ENCODE measurements at places on chromosomes 5 and 9. TPM values are rescaled to one million over a fixed set of nuclear protein-coding genes. Genes with fewer than 3 reads are reported as not detected.

The ADAMTS2 gene
- 13.6 TPM for total RNA-seq

- no peak overlapping the region for H3K27ac ChIP-seq
- H3K27me3 ChIP-seq, result no peaks in the 10 kb centered on the region
- no peaks in the 10 kb centered on the region for H3K36me3 ChIP-seq
- DNase-seq, result no peak
Measured at GRCh38 chr5:67802766-67803165, 412.8 kb upstream of the PIK3R1 start.

DNA sequence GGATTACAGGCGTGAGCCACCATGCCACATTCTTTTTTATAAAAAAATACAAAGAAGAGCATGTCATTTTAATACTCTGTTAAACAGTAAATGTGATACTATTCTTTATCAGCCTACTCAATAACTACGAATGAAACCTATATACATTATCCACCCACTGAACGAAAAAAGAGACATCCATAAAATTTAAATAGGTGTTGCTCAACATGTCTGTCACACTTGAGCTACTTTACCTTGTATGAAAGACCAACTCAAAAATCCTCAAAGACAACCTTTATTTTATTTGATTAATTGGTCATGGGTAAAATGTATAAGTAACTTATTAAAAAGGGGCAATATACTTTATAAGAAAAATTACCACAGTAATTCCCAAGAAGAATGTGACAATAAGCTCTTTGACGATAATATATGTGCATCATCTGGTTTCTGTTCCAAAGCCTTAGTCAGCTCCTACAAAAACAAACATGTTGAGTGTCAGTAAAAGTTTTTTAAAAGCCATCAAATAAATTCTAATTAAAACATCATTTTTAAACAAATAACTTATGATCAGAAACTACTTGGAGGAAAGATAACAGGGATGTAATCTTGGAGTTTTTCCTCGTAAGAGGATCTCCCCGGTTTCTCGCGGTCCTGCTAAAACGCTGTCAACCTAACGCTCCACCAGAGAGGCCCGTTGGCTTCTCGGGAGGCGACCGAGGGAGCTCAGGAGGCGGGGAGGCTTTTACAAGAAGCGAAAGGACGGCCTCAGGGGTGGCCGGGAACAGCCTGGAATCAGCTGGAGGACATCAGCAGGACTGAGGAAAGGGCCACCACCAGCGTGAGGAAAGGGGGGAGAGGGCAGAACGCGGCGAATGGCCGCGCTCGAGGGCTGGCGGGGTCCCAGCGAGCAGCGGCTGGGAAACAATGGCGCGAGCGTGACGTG lies 13.5 kb upstream of the ANKRD18B start:
- H3K27me3 ChIP-seq, result no peaks in the 10 kb centered on the region
- H3K4me3 ChIP-seq, result peak overlapping the region; percentile 61

DNA sequence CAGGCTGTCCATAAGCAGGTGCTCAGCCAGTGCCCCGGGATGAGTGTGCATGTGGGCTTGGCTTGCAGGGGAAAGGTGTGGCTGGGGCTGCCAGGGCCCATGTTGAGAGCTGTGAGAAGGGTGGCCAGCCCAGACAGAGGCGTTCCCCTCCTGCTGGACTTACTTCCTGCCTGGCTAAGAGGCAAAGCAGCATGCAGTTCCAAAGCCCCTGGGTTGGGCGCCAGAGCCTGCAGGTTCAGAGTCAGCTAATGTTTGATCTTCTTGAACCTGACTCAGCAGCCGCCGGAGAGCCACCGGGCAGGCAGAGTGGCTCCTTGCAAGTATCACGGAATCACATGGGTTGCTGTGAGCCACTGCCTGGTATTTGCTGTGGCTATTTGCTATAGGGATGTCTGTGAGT lies 168.4 kb upstream of the MAP1B start:
- no peaks in the 10 kb centered on the region for H3K27me3 ChIP-seq
- no peak for DNase-seq
- H3K36me3 ChIP-seq, result no peaks in the 10 kb centered on the region
- no peak overlapping the region for H3K27ac ChIP-seq

GRCh38 chr5:126811515-126812198 lies 34.7 kb downstream of the LMNB1 start:
- no peak overlapping the region for H3K27ac ChIP-seq
- H3K4me3 ChIP-seq, result no peak overlapping the region
- H3K27me3 ChIP-seq, result no peaks in the 10 kb centered on the region

GRCh38 chr5:176133877-176134276 lies 104.3 kb upstream of the SIMC1 start:
- no peaks in the 10 kb centered on the region for H3K4me1 ChIP-seq
- H3K27ac ChIP-seq, result no peak overlapping the region
- H3K4me3 ChIP-seq, result no peak overlapping the region
- no peaks in the 10 kb centered on the region for H3K36me3 ChIP-seq

GRCh38 chr5:53063791-53064190 lies 45.8 kb downstream of the MOCS2 start:
- H3K4me3 ChIP-seq, result no peak overlapping the region
- H3K27me3 ChIP-seq, result no peaks in the 10 kb centered on the region
- H3K27ac ChIP-seq, result no peak overlapping the region
- no peaks in the 10 kb centered on the region for H3K4me1 ChIP-seq
